ENCODE measurements at places on chromosomes 11 and 22. TPM values are rescaled to one million over a fixed set of nuclear protein-coding genes. Genes with fewer than 3 reads are reported as not detected.

- H3K27me3 ChIP-seq, result peaks cover 13% of the 10 kb centered on the region
- H3K4me1 ChIP-seq, result peaks cover 16% of the 10 kb centered on the region
- peak overlapping the region; percentile 28 for H3K27ac ChIP-seq
- H3K36me3 ChIP-seq, result no peaks in the 10 kb centered on the region
These were observed 1.1 kb upstream of the NECTIN1 start for GRCh38 chr11:119729951-119730613.

- H3K27ac ChIP-seq, result no peak overlapping the region
- peaks cover 43% of the 10 kb centered on the region for H3K36me3 ChIP-seq
- peaks cover 18% of the 10 kb centered on the region for H3K4me1 ChIP-seq
These were observed 4.7 kb downstream of the MUS81 start for GRCh38 chr11:65864706-65865471.

DNA sequence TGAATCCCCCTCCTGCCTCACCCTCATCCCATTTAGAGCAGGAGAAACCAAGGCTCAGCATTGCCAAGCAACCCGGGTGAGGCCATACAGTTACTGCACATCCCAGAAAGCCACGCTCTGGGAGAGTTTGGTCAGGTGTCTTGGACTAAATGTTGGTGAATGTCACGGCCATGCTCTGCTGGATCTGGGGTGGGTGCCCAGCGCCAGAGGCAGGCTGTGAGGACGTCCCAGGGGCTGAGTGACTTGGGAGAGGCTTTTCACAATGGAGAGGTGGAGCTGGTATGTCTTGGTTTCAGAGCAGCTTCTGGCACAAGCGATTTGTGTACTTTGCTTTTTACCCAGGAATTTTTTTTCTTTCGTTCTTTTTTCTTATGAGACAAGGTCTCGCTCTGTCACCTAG, 6.6 kb downstream of the SERHL2 start:
- H3K27me3 ChIP-seq, result no peaks in the 10 kb centered on the region
- no peak overlapping the region for H3K4me3 ChIP-seq
- H3K27ac ChIP-seq, result no peak overlapping the region
- DNase-seq, result no peak

Gene MUC5AC
- total RNA-seq, result not detected

DNA sequence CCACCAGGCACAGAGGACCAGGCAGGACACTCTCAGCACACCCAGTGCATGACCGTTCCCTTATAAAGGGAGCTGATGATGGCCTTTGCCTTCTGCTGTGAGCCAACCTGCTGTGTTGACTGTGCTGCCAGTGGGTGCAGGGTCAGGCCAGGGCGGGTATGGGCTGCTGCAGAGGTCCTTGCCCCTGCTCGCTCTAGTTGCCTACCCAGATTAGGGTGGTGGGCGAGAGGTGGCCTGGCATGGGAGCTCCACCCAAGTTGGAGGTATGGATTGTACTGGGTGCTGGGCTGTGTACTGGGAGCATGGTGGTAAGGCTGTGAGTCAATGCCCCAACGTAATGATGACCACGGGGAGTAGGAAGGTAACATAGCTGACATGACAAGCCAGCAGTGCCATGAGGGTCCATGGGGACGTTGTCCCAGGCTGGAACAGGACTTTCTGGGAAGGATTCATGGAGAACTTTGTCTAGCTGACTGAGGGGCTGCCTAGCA, 24.5 kb upstream of the CYP2D6 start:
- H3K36me3 ChIP-seq, result peaks cover 19% of the 10 kb centered on the region
- DNase-seq, result no peak
- no peak overlapping the region for H3K27ac ChIP-seq

- no peak overlapping the region for H3K4me3 ChIP-seq
- no peak overlapping the region for H3K27ac ChIP-seq
- no peaks in the 10 kb centered on the region for H3K36me3 ChIP-seq
These were observed 8.8 kb downstream of the TANGO2 start for GRCh38 chr22:20029550-20030225.

DNA sequence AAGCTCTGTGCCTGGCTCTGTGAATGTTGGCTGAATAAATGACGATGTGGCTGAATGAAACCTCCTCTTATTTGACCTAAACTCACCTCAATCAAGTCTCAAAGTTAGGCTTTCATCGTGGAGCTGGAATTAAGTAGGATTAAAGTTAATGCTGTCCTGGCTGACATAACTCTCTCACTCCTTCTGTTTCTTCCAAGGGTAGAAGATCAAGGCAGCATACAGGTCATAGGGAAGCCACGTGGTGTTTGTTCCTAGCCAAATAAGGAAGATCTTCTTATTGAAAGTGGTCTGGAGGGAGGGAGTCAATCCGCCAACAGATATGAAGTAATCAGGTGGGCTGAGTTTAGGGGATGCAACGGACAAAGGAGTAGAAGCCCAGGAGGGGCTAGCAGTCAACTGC, 59.5 kb downstream of the TRIM29 start:
- DNase-seq, result no peak
- H3K4me3 ChIP-seq, result no peak overlapping the region
- H3K4me1 ChIP-seq, result peaks cover 3% of the 10 kb centered on the region
- peaks cover 6% of the 10 kb centered on the region for H3K36me3 ChIP-seq
- no peak overlapping the region for H3K27ac ChIP-seq

Gene GLB1L2
- 3.8 TPM for total RNA-seq

Gene ADAMTS8
- total RNA-seq, result not detected

GRCh38 chr22:17396516-17396915, 27.3 kb downstream of the CECR2 start:
- no peak overlapping the region for H3K27ac ChIP-seq
- no peak overlapping the region for H3K4me3 ChIP-seq
- peaks cover 2% of the 10 kb centered on the region for H3K4me1 ChIP-seq
- no peaks in the 10 kb centered on the region for H3K36me3 ChIP-seq

GRCh38 chr11:74566146-74566960, 26.0 kb upstream of the POLD3 start:
- H3K27ac ChIP-seq, result no peak overlapping the region
- H3K4me1 ChIP-seq, result no peaks in the 10 kb centered on the region
- H3K4me3 ChIP-seq, result no peak overlapping the region
- no peak for DNase-seq
